Activated T-cell treated with anti-CD3 and anti-CD28 coated beads, Interleukin-2, amount 50 U/mL, for 48 hours (primary cell): ENCODE measurements at places on chromosomes 7 and 10.

- peak; percentile 36 for DNase-seq
Measured at GRCh38 chr10:93993782-93994437, at the start of gene PLCE1. PLCE1 (plus strand) TSS chr10:93993931; CDS start chr10:94031047, 37,116 bp downstream.

GRCh38 chr7:27551803-27552400, 110.8 kb downstream of the HIBADH start:
- no peak for DNase-seq

DNA sequence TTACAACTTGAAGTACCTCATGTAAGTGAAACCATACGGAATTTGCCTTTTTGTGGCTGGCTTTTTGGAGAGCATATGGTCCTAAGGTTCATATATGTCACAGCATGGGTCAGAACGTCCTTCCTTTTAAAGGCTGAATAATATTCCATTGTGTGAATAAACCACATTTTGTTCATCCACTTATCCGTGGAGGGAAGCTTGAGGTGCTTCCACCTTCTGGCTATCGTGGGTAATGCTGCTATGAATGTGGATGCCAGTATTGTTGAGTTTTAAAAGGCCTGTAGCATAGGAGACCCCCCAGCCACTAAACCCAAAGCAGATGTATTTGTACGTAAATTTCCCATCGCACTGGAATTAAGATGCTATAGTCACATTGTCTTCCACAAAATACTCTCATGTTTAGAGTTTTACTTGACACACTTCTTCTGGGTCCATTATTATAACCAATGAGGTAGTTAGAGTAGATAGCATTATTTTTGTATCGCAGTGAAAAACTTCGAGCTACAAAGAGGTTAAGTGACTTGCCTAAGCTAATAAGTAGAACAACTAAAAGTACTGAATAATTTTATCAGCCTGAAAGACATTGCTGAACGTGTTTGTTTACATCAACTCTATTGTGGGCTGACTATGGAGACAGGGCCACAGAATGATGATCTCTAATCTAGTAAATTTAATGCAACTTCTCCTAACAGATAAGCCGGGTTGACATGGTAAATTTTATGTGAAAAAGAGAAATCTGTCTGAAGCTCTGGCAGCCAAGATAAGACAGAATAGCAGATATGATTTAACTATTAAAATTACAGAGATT, 183.0 kb upstream of the CTBP2 start:
- no peak for DNase-seq

- DNase-seq: no peak
Measured at GRCh38 chr7:14023342-14023741, 33.9 kb upstream of the ETV1 start.

DNA sequence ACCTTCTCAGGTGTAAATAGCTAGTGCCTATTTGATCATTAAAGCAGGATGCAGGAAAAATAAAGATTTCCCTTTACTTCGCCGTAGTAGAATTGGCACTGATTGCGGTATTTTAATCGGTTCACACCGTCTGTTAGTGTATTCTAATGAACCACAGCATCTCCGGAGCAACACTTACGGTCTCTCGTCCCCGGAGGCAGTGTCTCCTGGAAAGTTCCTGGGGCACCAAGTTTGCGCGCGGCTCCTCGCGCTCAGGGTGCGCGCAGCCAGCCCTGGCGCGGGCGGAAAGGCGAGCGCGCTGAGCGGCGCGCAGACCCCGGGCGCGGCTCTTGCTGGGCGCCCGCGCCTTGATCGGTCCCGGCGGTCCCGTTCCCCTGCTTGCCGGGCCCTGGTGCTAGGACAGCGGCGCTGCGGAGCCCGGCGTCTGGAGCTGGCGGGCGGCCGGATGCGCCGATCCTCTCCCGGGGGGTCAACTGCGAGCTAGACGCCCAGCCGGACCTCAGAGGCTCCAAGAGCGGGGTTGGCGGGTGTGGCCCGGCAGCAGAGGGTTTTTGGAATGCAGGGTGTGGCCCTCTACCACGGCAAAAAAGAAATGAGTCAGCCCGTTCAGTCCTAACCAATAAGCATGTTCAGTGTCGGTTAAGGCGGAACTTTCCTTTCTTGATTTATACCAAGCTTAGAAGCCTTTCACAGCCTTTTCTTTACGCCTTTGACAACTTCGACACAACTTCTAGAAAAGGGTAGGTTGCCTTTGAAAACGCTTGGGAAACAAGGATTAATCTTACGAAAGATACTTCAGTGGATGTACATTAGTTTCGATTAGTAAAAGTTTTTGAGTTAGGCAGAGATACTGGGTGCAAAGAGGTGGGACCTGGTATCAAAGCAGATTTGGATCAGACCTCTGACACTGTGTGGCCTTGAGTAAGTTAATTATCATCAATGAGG, 166.8 kb upstream of the ASAH2 start:
- DNase-seq: peak; percentile 66

DNA sequence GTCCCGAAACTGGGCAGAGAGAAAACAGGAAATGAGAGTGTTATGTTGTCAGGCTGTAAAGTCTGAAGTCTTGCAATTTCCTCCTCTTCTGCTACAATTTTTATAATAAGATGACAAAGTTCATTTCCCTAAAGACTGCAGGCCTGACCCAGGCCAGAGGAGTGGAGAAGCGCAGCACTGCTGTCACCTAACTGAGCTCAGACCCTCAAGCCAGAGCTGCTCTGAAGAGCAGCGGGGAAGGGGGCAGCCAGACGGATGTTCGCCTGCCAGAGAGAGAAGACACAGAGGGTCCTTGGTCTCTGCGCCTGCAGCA, 12.6 kb upstream of the AOAH start:
- no peak for DNase-seq
